ENCODE measurements at places on chromosomes 3 and 15.

GRCh38 chr15:57060799-57061198 lies 142.4 kb downstream of the TCF12 start:
- DNase-seq = no peak
- no peaks in the 10 kb centered on the region for H3K36me3 ChIP-seq
- no peaks in the 10 kb centered on the region for H3K4me1 ChIP-seq
- no peak overlapping the region for H3K27ac ChIP-seq

GRCh38 chr15:41207687-41208448 lies 22.7 kb downstream of the EXD1 start:
- H3K27me3 ChIP-seq = no peaks in the 10 kb centered on the region
- H3K36me3 ChIP-seq = no peaks in the 10 kb centered on the region
- no peak overlapping the region for H3K4me3 ChIP-seq
- no peaks in the 10 kb centered on the region for H3K4me1 ChIP-seq

- H3K27ac ChIP-seq = no peak overlapping the region
- no peaks in the 10 kb centered on the region for H3K36me3 ChIP-seq
- H3K4me1 ChIP-seq = no peaks in the 10 kb centered on the region
Measured at GRCh38 chr3:134294302-134295280, 43.9 kb upstream of the RYK start.

DNA sequence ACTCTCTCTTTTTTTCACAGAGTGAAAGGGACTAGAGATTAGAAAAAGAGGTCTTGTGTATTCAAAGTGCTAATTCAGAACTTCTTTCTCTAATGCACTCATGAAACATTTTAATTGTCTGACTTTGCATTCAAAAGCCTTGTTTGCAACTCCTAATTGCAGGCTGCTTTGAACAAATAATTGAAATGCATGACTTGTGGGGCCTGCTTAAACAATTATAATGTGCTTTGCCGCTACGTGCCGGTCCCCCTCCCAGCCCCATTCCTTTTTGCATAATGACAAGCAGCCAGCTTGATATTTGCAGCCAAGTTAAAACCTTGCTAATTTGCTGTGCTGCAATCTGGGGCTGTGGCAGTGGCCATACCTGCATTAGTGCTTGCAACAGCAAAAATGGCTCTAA lies 114.5 kb downstream of the FOXB1 start:
- H3K27ac ChIP-seq = no peak overlapping the region
- H3K27me3 ChIP-seq = no peaks in the 10 kb centered on the region
- no peak for DNase-seq
- no peaks in the 10 kb centered on the region for H3K4me1 ChIP-seq

GRCh38 chr3:42184651-42185443 lies 81.1 kb downstream of the CCK start:
- H3K36me3 ChIP-seq = no peaks in the 10 kb centered on the region
- H3K4me1 ChIP-seq = no peaks in the 10 kb centered on the region
- H3K4me3 ChIP-seq = no peak overlapping the region
- H3K27me3 ChIP-seq = no peaks in the 10 kb centered on the region
- DNase-seq = no peak
- no peak overlapping the region for H3K27ac ChIP-seq
